Breast epithelium (tissue), 4 donors: ENCODE measurements at places on chromosomes 3 and 15.

GRCh38 chr3:33442190-33442589 is 2.0 kb upstream of the UBP1 start:
- H3K27me3 ChIP-seq: no peaks in the 10 kb centered on the region
- H3K27ac ChIP-seq: peak overlapping the region; percentile 95
- H3K4me3 ChIP-seq: no peak overlapping the region

GRCh38 chr3:118472586-118472985 is 562.1 kb downstream of the IGSF11 start:
- no peaks in the 10 kb centered on the region for H3K4me1 ChIP-seq
- H3K36me3 ChIP-seq: no peaks in the 10 kb centered on the region
- H3K4me3 ChIP-seq: no peak overlapping the region
- no peaks in the 10 kb centered on the region for H3K27me3 ChIP-seq
- no peak for DNase-seq

GRCh38 chr15:46266661-46267060 is 631.8 kb downstream of the SQOR start:
- H3K36me3 ChIP-seq: no peaks in the 10 kb centered on the region
- H3K4me3 ChIP-seq: no peak overlapping the region
- no peaks in the 10 kb centered on the region for H3K27me3 ChIP-seq
- H3K27ac ChIP-seq: no peak overlapping the region

DNA sequence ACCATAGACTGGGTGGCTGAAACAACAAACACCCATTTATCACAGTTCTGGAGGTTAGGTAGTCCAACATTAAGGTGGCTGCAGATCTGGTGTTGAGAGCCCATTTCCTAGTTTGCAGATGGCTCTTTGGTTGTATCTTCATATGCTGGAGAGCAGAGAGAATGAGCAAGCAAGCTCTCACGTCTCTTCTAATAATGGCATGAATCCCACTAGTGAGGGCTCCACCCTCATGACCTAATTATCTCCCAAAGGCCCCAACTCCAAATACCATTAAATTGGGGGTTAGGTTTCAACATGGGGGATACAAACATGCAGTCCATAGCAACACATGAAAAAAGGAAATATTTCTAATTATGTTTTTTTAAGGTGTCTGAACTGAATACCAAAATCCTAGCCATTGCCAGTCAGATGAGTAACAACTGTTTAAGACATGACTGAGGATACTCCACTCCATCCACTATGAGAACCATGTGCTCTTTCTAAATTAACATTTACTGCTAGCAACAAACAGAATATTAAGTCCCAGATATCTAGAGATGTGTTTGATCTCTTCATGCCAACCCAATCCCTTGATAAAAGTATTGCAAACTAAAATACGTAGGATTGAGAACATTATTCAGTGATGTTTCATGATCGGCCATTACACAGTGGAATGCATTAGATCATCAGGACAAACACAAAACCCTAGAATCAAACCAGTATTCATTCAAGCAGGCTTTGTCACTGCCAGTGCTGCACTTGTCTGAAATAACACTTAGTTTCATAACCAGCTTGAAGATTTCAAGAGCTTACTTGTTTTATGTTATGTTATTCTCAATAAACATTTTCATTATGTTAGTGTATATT is 340.3 kb downstream of the SLC9A9 start:
- no peak for DNase-seq
- no peak overlapping the region for H3K4me3 ChIP-seq
- no peaks in the 10 kb centered on the region for H3K36me3 ChIP-seq
- H3K4me1 ChIP-seq: no peaks in the 10 kb centered on the region
- no peaks in the 10 kb centered on the region for H3K27me3 ChIP-seq
- no peak overlapping the region for H3K27ac ChIP-seq

DNA sequence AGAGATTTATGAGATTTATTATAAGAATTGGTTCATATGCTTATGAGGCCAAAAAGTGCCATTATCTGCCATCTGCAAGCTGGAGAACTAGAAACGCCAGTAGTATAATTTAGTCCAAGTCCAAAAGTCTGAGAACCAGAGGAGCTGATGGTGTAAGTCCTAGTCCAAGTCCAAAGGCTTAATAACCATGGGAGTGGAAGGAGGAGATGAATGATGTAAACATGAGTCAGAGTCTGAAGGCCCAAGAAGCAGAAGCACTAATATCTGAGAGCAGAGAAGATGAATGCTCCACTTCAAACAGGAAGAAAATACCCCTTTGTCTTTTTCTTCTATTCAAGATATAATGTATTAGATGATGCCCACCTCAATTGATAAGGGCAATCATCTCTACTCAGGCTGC is 185.7 kb downstream of the CGGBP1 start:
- no peak overlapping the region for H3K4me3 ChIP-seq
- H3K27ac ChIP-seq: no peak overlapping the region
- no peaks in the 10 kb centered on the region for H3K27me3 ChIP-seq
- no peaks in the 10 kb centered on the region for H3K4me1 ChIP-seq
- no peak for DNase-seq

DNA sequence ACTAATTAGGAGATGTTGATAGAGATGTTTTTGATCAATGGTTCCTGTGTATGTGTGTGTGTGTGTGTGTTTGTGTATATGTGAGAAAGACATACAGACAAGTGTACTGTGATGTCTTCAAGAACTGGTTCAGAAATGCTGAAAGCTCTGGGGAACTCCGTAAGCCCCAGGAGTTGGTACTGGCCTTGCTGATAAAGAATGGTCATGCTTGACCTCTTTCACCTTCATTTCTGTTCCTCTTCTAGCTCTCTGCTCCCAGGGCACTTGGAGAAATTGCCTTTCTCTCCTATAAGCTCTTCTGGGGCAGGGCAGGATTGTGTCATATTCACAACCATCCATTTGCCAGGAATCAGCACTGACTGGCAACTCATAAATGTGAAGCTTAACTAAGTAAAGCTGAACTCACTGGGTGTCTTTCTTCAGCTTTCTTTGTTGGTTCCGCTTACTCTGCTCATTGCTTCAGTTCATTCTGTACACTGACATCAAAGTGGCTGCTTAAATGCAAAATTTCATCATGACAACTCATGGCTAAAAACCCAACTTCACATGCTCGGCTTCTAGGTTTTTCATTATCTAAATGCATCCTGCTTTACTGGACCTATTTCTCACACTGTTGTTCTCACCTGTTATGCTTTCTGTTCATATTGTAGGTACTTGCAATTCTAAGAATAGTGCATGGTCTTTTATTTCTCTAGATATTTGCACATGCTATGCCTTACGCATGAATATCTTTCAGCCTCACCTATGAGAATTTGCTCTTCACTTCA is 162.1 kb upstream of the LYSMD4 start:
- H3K27me3 ChIP-seq: no peaks in the 10 kb centered on the region
- H3K27ac ChIP-seq: no peak overlapping the region
- no peaks in the 10 kb centered on the region for H3K4me1 ChIP-seq
- no peak for DNase-seq
- no peaks in the 10 kb centered on the region for H3K36me3 ChIP-seq

DNA sequence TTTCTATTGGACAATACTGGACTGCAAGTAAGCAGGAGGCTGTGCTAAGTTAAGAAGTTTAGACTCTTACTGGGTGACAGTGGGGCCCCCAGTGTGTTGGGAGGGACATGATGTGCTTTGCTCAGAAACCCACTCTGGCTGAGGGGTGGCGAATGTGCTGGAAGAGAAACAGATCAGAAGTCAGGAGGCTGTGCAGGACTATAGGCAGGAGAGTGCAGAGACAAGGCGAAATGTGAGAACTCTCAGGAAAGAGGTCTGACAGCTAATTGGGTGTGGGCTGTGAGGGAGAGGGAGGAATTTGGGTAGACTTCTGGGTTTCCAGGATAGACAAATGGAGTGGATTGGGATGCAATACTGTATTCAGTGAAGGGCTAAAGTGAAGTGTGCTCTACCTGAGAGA is 12.0 kb downstream of the SLC24A1 start:
- H3K4me1 ChIP-seq: no peaks in the 10 kb centered on the region
- no peaks in the 10 kb centered on the region for H3K36me3 ChIP-seq
- no peak overlapping the region for H3K4me3 ChIP-seq
- no peaks in the 10 kb centered on the region for H3K27me3 ChIP-seq

GRCh38 chr3:183912895-183913579 is 28.4 kb upstream of the PARL start:
- H3K27me3 ChIP-seq: no peaks in the 10 kb centered on the region
- no peaks in the 10 kb centered on the region for H3K36me3 ChIP-seq
- no peak overlapping the region for H3K27ac ChIP-seq

DNA sequence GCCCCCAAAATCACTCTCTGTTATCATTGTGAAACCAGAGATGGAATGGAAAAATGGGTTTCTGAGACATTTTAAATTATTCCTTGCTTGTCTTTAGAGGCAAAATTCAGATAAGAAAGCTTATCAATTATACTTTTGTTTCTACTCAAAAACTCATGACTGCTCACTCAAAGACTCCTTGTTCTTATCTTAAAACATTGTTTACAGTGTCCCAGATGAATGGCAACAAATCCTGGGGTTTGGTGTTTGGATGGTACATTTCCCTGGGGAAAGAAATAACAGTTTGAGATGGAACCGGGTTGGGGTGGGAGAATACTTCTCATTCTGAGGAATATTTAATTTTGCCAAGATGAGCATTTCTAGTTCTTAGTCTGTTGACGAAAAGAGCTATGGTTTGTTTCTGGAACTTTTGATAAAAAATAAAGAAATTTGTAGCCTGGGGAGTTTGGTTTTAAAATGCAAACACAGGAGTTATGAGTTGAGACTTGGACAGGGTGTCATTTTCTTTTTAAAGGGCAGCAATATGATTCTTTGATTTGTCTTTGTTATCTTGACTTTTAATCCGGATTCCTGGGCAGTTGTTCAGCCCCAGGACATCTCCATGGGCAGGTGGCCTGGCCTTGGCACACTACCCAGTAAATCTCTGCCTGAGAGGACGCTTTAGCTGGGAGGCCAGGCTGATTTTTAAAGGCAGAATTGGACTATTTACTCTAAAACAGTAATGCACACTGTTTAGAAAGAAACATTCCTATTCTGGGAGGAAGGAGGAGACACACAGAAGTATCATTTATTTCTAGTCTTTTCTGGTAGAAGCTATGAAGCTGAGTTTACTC is 32.4 kb downstream of the BTD start:
- H3K4me1 ChIP-seq: peaks cover 7% of the 10 kb centered on the region
- peak; percentile 65 for DNase-seq
- no peaks in the 10 kb centered on the region for H3K36me3 ChIP-seq

DNA sequence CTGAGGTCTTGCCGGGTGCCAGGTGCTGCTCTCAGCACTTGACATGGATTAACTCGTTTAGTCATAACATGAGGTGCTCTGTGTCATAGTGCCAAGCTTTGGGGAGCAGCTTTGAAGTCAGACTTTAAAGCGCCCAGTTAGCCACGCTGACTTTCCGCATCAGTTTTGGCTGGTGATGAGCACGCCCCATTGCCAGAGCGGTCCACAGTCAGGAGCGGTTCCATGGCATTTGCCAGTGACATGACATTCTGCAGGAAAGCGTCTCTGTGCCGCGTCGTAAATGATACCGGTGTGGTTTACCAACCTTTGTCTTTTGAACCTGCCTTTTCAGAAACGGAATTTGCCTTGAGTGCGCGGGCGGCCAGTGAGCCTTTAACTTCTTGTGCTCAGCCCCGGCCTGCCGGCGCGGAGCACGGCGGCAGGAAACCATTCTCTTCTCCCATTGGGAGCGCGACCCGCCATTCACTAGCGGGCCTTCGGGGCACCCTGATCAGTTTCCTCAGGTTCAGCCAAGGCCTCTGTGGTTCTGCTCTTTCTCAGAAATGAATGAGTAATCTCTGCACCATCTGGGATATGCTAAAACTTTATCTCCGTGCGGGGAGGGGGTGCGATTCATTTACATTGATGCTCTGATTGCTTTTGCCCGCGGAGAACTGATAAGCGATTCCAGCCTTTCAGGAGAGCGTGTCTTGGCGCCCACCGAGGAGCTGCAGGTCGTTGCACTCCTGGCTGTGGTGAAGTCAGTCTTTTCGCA is 1.7 kb upstream of the SLC2A2 start:
- no peak overlapping the region for H3K27ac ChIP-seq
- H3K4me1 ChIP-seq: no peaks in the 10 kb centered on the region
- H3K36me3 ChIP-seq: no peaks in the 10 kb centered on the region
- DNase-seq: no peak

GRCh38 chr3:98690876-98691275 is 72.3 kb upstream of the ST3GAL6 start:
- no peak overlapping the region for H3K27ac ChIP-seq
- H3K4me1 ChIP-seq: no peaks in the 10 kb centered on the region
- H3K36me3 ChIP-seq: no peaks in the 10 kb centered on the region
- no peak overlapping the region for H3K4me3 ChIP-seq

- no peaks in the 10 kb centered on the region for H3K4me1 ChIP-seq
- no peaks in the 10 kb centered on the region for H3K27me3 ChIP-seq
- no peak for DNase-seq
- H3K36me3 ChIP-seq: no peaks in the 10 kb centered on the region
- H3K4me3 ChIP-seq: no peak overlapping the region
Observed at GRCh38 chr3:127578802-127579201, 11.7 kb downstream of the TPRA1 start.

DNA sequence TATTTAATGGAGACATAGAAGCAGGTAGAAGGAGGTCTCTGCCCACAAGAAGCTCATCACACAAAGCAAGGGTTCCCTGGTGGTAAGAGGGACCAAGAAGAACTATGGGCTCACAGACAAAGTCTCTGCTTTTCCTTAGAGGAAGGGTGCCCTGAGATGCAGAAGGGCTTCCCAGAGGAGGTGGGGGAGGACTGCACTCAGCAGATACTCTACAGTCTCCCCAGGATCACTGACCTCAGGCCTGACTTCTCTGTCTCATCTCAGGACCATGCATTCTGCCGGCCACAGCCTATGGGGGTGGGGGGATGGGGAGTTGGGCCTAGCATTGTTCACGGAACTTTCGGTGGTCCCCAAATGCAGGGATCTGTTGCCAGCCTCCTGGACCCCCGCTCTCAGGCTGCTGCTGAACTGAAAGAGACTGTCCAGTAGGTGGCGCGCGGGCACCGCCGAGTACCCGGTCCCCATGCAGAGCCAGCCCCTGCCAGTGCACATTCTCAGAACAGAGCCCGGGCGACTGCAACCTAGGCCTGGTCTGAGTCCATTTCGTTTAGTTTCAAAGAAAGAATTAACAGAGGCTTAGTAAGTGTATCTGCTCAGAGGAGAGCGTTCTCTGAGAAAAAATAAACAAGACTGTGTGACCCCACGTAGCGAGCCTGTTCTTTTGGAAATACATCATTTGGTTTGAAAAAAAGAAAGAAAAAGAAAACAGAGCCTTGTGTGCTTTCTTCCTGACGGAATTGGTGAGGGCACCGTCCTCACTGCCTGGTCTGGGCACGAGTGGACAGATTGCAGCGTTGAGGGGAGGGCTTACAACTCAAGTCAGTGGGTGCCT is 74.1 kb downstream of the LRTM1 start:
- no peaks in the 10 kb centered on the region for H3K36me3 ChIP-seq
- no peak overlapping the region for H3K4me3 ChIP-seq
- no peaks in the 10 kb centered on the region for H3K27me3 ChIP-seq
- peaks cover 3% of the 10 kb centered on the region for H3K4me1 ChIP-seq
- peak; percentile 33 for DNase-seq
- H3K27ac ChIP-seq: no peak overlapping the region

- no peak overlapping the region for H3K4me3 ChIP-seq
- no peak overlapping the region for H3K27ac ChIP-seq
- peaks cover 21% of the 10 kb centered on the region for H3K4me1 ChIP-seq
- peaks cover 7% of the 10 kb centered on the region for H3K27me3 ChIP-seq
Observed at GRCh38 chr3:138933981-138934691, 12.8 kb downstream of the FOXL2 start.
